ENCODE measurements at places on chromosomes 4 and X.

GRCh38 chrX:133362538-133362937 lies 52.8 kb downstream of the GPC4 start:
- DNase-seq = no peak

DNA sequence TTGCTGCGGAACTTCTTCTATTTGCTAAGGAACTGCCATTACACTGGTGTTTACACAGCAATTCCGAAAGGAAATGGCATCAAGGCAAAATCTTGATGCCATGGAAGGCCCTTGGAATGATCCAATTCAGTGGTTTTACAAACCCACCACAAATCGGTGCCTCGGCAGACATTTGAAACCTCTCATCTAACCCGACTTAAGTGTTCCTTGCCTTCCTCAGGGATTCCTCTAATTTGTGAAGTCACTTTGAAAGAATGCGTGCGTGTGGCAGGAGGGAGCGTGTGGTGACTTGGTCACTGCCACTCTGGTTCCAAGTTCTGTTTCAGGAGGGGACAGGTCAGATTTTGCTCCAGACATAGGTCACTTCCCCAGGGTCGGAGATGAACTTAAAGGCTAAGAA lies 4.8 kb downstream of the NOP14 start:
- no peak for DNase-seq

DNA sequence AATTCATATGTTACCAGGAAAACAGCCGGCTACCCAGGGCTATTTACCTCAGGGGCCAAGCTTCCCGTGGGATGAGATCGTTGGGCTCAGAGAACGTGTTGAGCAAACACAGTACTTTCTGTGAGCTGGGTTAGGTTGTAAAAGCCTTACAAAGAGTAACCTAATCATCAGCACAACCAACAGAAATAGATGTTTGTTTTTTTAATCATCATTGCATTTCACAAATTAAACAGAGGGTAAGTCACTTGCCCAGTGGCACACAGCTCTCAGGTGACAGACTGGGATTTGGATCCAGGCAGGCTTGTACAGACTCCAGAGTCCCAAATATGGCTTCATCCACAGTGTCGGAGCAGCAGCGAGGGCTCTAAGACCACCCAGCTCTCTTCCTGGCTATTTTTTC lies 20.1 kb downstream of the SPON2 start:
- no peak for DNase-seq

- DNase-seq = no peak
These were observed 36.2 kb downstream of the RGS12 start for GRCh38 chr4:3328814-3329663.

DNA sequence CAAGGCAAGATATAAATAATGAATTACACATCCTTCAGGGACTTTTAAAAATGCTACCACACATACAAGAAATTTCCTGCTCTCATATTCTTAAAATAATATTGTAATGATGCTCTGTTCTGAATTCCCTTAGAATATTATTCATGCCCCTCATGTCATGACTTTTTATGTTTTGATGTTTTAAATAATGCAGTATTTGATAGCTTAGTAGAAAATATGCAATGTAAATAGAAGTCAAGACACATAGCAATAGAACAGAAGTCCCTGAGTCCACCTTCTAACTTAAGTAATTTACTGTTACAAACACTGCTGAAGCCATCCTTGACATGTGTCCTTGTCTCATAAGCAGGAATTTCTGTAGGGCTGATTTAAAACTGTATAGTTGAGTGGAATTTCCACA lies 1071.2 kb upstream of the LCORL start:
- DNase-seq = no peak

GRCh38 chrX:153608376-153608775 lies 9.4 kb upstream of the CCNQ start:
- no peak for DNase-seq

DNA sequence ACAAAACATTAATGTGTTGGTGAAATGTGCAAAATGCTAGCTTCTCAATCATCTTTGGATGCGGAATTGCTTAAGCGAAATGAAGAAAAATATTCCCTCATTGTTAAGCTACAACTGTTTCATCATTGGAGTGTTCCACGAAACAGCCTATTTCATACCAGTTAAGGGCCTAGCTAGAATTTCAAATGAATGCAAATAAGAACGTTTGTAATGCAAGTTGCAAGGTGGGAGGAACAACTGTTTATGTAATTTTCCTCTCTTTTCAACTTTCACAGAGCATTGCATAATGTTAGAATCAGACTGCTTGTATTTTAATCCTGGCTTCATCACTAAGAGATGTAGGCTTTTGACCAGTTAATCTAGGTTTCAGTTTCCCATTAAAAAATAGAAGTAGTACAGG lies 480.1 kb downstream of the IL1RAPL1 start:
- DNase-seq = no peak

GRCh38 chr4:163470391-163470790 lies 3.2 kb downstream of the TKTL2 start:
- no peak for DNase-seq

GRCh38 chrX:32749070-32749469 lies 462.3 kb downstream of the DMD start:
- no peak for DNase-seq

DNA sequence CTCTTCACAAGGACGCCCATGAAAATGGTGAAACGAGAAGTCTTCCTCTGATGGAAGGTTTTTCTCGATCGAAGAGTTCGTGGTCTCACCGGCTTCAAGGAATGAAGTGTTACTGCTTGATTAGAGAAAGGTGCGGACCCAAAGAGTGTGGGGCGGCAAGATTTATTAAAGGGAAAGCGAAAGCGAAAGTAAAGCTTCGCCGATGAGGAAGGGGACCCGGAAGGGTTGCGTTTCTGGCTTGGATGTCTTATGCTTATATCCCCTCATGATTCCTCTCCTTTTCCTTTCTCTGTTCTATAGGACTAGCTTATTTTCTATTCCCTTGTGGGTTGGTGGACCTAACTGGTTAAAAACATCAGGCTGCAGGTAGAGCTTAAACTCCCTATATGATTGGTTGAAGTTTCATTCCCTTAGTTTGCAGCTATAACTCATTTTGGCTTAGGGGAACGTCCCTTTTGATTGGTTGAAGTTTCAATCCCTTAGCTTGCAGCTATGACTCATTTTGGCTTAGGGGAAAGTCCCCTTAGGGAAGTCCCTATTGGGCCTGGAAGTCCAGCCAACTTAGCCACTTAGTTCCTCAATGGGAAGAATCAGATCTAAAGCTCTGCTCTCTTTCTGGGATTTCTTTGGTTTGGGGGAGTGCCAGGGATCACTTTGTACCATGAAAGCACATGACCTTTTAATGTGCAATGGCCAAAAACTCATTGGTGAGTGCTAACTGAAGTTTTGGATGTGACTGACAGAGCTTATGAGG lies 1025.0 kb upstream of the PCDH10 start:
- no peak for DNase-seq

DNA sequence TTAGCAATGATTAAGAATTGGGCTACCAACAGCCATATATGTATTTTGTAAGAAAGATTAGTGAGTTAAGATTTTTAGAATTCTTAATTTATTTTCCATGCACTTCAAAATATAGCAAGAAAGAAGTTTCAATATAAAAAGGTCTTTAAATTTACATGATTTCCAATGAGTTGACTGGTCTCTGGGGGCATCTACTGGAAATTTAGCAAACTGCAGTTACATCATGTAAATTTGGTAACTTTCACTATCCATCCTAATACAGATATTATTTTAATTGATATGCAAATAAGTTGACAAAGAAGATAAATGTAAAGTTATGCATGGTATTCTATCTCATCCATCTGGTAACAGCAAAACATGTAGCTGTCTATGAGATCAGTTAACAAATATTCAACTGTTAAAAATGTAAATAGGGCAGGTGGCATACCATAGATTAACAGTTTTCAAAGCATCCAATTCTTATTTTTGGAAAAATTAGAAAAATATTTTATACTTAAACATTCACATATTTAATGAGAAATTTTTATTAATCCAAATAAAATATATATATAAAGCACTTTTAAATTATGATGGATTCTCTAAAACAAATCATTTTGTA lies 29.1 kb downstream of the TTC29 start:
- DNase-seq = no peak
